IMR-90 (cell line): ENCODE measurements at places on chromosomes 3 and 15.

DNA sequence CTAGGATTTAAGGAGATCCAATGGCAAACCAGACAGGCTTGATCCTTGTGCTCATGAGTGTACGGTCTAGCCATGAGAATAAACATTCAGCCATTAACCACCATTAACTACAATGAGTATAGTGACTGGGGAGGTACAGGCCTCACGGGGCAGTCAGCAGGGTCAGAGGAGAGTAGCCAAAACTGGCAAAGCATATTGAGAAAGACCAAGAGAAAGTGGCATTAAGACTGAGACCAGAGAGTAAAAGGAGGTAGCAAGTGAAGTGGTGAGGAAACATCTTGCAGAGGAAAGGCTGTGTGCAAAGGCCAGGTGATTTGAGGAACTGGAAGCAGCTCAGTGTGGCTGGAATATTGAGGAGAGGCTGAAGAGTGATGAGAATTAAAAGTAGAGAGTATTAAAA is 407.2 kb upstream of the LMCD1 start:
- DNase-seq: no peak

- no peak for DNase-seq
Observed at GRCh38 chr3:193014902-193015301, 97.2 kb upstream of the MB21D2 start.

DNA sequence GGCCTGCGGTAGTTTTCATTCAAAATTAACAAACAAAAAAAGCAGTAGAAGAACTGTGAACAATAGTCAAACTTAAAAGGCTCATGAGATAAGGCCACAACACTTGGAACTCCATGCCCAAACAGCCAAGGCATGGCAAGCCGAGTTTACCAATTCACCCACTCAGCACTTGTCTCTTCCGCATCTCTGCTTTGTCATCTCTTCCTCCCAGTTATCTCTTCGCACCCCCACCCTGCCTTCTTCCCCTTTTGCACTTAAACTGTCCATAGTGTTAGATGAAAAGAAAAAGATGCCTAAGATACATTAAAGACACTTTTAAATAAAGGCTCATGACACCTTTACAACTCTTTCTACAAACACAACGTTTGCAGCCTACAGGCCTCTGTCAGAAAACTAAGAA is 11.1 kb downstream of the TLE3 start:
- DNase-seq: no peak

- peak; percentile 37 for DNase-seq
Observed at GRCh38 chr15:75843678-75844581, 683 bp downstream of the UBE2Q2 start.

DNA sequence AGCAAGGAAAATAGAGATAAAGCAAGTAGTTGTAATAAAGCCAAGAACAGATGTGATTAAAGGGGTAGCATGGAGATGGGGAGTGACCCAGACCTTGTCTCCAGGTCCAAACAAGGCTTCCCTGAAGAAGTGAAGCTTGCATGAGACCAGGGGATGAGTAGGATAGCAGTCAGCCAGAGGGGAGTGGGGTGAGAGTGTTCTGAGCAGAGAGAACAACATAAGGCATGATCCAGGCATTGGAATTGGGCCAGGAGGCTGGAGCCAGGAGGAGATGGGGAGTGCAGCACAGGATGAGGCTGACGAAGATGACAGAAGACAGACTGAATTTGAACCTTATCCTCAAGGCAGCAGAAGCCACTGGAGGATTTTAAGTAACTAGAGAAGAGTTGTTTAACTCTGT is 7.2 kb downstream of the TMOD2 start:
- DNase-seq: peak; percentile 89
